ENCODE measurements at places on chromosomes 1 and 21.

DNA sequence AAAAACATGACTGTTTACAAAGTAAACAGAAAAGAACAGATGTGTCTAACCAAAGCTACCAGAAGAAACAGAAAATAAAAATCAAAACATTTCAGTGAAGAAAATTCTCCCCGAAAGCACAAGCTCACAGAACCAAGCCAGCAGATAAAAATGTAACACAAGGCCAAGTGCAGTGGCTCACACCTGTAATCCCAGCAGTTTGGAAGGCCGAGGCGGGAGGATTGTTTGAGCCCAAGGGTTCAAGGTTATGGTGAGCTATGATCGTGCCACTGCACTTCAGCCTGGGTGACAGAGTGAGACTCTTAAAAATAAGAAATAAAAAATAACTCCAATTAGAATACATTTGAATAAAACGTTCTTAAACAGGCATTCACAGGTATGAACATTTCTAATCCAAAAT lies 19.1 kb upstream of the DDOST start:
- DNase-seq, result no peak

- DNase-seq, result no peak
Measured at GRCh38 chr1:228695015-228695955, 40.0 kb upstream of the RHOU start.

DNA sequence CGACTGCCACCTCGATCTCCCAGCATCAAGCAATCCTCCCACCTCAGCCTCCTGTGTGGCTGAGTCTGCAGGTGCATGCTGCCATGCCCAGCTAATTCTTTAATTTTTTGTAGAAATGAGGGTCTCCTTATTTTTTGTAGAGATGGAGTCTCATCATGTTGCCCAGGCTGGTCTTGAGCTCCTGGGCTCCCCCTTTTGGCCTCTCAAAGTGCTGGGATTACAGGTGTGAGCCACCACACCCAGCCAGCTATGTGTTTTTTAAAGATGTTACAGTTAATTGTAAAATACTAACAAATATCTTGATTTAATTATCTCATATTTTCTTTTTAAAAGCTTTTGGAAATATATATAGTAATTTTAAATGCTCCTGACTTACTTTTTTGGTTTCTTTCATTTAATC lies 181.3 kb upstream of the DMRTA2 start:
- no peak for DNase-seq

GRCh38 chr1:30765556-30766434 lies 8.2 kb upstream of the LAPTM5 start:
- DNase-seq, result no peak

DNA sequence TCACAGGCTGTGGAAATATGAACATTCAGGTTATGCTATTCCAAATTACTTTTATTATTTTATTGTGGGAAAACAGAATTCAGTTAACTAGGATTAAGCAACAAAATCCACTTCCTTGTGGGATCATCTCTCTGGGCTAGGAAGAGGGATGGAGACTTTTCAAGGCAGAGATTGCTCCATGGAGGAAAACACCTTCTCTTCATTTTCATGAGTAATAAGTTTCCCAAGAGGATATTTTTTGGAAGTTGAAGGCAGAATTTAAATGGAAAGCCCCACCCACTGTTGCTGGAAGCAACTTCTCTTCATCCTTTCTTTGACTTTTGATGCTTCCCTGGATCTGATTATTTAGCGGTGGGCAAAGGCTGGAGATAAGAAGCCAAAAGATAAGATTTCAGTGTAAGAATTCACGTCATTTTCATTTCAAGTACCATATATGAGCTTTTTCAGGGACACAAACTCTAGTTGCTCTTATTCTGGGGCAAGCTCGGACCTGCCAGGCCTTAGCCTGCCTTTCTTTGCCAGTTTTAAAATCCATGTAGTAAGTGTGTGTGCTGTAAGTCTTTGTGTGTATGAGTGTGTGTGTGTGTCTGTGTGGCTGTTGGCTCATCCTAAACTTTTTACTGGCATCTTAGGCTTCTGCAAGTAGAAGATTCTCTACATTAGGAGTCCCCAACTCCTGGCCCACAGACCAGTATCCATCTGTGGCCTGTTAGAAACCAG lies 11.7 kb upstream of the IL24 start:
- DNase-seq, result no peak

DNA sequence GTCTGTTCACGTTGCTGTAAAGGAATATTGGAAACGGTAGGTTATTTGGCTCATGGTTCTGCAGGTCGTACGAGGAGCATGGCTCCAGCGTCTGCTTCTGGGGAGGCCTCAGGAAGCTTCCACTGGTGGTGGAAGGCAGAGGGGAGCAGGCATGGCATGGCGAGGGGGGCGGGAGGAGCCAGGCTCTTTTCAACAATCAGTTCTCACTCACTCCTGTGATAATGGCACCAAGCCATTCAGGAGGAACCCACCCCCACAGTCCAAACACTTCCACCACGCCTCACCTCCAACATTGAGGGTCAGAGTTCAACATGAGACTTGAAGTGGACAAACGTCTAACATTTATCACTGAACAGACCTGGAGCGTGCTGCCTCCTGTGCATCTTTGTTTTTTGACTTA lies 141.2 kb downstream of the PGBD5 start:
- no peak for DNase-seq

GRCh38 chr1:53396573-53397268 lies 62.5 kb upstream of the DMRTB1 start:
- DNase-seq, result no peak

DNA sequence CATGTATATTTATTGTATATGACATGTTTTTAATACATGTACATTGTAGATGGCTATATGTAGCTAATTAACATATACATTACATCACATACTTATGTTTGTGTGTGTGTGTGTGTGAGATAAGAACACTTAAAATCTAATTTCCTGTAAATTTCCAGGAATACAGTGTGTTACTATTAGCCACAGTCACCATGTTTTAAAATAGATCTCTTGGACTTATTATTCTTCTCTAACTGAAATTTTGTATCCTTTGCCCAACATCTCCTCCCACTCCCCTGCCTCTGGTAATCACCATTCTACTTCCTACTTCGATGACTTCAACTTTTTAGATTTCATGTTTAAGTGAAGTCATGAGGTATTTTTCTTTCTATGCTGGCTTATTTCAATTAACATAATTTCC lies 64.8 kb downstream of the FCRL5 start:
- no peak for DNase-seq

GRCh38 chr1:231481289-231481688 lies 47.2 kb upstream of the TSNAX start:
- DNase-seq, result no peak

GRCh38 chr1:153389973-153390879 lies 647 bp downstream of the S100A8 start:
- DNase-seq, result peak; percentile 82

DNA sequence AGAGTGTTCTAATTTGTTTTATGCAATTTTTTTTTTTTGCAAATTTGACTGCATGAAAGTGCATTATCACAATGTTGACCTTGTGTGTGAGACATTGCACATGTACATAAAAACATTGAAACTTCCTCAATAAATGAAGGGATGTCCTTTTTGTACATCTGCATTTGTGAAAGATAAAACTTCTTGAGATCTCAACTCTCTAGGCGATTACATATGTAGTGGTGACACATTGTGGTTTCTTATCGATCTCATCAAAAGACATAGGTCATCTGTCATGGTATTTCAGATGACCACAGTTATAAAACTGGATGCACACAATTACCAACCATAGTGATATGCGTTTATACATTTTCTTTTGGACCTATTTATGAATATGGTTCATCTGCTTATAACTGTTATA lies 35.6 kb upstream of the C21orf91 start:
- no peak for DNase-seq

- no peak for DNase-seq
Measured at GRCh38 chr1:100178091-100178490, at the start of gene LRRC39. TSS of gene LRRC39 (minus strand) at chr1:100178256. CDS start at chr1:100168516, 9,740 bp downstream.

DNA sequence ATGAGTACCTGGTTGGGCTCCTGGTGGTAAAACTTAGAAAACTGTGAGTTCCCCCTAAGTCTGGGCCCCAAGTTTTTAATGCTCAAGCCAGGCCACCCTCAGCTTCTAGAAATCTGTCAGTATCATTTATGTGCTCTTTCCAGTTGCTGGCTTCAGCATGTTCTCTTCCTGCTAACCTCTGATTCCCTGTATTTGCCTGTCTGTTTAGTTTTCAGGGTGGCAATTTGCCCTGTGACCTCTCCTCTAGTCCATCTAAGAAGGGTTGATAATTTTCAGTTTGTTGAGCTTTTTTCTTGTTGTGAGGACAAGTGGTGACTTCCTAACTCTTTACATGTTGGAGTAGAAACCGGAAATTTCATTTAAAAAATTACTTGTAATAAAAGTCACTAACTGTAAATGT lies 16.0 kb upstream of the S100A10 start:
- DNase-seq, result no peak

DNA sequence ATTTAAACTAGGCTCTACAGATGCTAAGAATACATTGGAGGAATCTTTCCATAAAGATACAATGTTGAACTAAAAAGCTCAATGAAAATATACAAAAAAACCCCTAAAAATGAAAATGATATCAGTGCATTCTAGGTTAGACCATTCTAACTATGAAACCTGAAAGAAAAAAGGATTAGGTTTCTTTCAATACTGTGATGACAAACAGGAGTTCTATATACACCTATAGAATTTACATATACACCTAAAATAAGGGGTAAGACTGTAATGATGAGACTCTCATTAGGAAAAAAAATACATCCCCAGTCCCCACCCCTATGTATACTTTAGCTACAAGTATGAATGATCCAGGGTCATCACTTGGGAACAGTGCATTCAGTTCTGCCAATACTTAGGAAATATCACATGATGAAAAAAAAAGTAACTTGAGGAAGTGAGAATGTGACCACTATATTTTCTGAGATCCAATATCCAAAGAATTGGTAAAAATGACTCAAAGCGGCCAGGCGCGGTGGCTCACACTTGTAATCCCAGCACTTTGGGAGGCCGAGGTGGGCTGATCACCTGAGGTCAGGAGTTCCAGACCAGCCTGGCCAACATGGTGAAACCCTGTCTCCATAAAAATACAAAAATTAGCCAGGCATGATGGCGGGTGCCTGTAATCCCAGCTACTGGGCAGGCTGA lies 26.3 kb downstream of the SELENOF start:
- no peak for DNase-seq

GRCh38 chr1:205920861-205921569 lies 22.2 kb downstream of the SLC26A9 start:
- no peak for DNase-seq

- DNase-seq, result no peak
Measured at GRCh38 chr1:15937706-15938168, 38.2 kb downstream of the ZBTB17 start.

All from esophagus muscularis mucosa (tissue), 4 donors.